ENCODE measurements at places on chromosomes 6 and 20.

GRCh38 chr6:56550301-56550700, 92.4 kb downstream of the DST start:
- DNase-seq = no peak

DNA sequence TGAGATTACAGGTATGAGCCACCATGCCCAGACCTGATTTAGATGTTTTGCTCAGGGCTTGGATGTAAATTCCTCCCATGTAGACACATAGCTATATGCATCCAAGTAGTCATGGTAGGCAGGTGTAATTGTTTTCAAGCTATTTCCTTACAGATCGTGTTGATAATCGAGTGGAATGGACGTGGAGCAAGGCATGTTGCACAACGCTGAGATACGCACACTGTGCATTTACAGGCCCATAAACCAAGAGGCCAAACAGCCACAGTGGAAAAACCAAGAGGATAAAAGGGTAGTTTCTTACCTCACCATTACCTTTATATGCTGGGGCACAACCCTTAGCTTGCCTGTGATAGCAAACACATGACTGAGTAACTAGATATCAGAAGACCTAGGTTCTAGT, 51.0 kb upstream of the ADGRF1 start:
- no peak for DNase-seq

GRCh38 chr6:167475947-167476346, 151.1 kb downstream of the TTLL2 start:
- no peak for DNase-seq

GRCh38 chr20:14470231-14470899, 133.0 kb upstream of the FLRT3 start:
- DNase-seq = no peak

- DNase-seq = no peak
Measured at GRCh38 chr6:158834675-158835385, 15.7 kb upstream of the EZR start.

DNA sequence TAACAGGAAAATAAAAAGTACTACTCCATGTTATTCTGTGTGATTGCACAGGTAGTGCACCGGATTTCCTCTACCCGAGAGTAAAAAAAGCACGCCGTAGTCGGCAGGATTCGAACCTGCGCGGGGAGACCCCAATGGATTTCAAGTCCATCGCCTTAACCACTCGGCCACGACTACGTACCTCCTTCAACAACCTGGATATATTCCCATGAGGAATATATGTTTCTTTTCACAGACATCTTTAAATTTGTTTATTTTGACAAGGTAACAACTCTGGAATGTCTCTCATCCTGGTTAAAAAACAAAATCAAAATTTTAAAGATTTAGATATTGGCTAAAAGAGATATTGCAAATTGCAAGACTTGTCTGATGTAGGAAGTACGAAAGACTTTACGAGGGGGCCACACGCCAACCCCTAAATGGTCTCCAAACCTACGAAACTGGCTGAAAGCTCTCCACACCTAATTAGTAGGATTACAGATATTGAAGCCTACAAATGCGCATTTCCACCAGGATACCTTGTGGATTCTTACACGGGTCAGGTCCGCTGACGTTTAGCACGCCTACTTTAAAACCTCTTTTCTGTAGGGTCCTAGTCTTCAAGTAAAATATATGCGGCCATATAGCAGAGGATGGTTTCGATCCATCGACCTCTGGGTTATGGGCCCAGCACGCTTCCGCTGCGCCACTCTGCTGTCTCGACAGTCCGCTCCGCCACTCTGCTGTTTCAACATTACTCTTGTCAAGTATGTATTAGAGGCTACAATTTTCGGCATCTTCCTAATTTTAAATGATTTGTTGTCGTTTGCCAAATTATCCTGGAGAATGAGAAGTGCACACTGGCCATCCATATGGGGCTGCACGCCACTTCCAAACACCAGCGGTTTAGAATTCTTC, 52.2 kb upstream of the BTN3A2 start:
- DNase-seq = peak; percentile 71

DNA sequence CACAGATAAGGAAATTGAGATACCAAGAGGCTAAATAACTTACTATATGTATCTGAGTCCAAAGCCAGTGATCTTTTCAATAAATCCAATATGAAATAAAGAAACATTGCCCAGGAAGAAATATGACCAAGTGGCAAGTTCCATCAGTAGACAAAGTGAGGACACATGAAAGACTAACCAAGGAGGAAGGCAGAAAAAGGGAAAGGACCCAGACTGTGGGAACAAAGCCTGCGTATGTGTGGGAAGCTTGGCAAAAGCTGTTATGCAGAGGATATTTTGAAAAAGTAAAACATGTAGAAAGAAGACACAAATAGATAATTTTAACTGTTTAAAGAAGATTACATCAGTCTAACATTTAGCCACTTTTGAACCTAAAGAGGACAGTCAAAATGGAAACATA, 264.4 kb upstream of the PRDM1 start:
- DNase-seq = no peak

DNA sequence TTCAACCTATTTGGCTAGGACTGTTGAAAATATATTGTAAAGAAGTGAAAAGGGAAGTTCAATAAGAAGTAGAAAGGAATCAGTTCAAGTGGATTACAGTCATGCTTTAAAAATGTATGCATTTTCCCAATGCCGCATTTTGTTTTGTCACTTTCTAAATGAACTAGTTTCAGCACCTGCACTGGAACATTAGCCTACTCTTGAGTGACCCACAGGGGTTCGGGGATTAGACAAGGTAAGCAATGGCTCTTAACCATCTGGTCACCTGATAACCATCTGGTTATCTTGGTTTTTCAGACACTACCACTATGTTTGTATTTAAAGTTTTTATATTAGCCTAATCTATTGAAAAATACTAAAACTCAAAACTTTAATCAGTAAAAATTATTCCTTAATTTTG, 97.6 kb downstream of the CD164 start:
- DNase-seq = no peak

GRCh38 chr6:43547222-43547621, 28.6 kb downstream of the XPO5 start:
- no peak for DNase-seq

DNA sequence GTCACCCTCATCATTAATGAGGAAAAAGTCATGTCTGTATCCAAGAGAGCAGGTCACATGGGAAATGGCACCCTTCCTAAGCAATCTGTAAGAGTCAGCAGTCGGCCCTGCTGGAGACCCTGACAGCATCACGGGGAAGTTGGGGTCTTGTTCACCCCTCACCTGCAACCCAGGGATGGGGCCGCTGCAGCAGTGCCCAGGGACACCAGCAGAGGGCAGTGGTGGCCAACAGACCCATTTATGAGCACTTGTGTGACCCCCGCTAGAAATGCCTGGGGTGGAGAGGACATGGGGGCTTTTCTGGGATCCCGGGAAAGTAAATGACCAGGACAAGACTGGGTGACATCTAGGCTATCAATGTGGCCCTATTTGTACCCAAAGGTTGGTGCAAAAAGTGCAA, 35.9 kb downstream of the ANKRD60 start:
- peak; percentile 32 for DNase-seq

- DNase-seq = no peak
Measured at GRCh38 chr6:165841153-165841558, 178.1 kb upstream of the PDE10A start.

GRCh38 chr6:153001767-153002612, 519 bp downstream of the MTRF1L start:
- DNase-seq = no peak

- no peak for DNase-seq
Measured at GRCh38 chr6:113960795-113961194, 10.2 kb downstream of the HDAC2 start.

GRCh38 chr6:38012573-38012972, 193.0 kb downstream of the ZFAND3 start:
- no peak for DNase-seq

DNA sequence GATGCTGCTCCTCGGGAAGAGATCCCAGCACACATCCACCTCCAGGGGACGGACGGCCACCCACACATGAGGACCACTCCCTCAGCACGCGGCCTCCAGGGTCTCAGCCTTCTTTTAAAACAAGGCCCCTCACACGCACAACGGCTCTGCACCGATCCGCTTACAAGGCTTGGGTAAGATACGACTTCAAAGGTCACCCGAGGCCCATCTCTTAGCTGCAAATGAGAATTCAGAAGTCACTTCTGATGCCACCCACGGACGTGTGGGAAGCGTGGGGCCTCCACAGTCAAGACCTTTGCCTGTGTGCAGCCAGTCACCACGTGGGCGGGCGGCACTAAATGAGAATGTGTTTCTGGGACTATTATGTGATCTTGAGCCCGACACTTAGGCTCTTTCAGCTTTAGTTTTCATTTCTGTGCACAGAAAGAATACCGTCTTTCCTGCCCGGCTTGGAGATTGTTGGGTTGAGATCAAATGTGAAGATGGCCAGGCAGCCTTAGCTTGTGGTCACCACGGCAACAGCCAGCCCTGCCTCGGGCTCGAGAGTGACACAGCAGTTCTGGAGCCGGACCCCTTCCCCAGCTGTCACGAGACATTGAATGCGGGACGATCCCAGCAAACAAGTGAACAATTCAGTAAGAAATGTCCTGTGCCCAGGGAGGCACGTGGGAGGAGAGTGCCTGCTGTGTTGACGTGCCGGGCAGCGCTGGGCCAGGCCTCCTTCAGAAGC, 91.6 kb downstream of the RAMACL start:
- peak; percentile 50 for DNase-seq

- no peak for DNase-seq
Measured at GRCh38 chr6:149480502-149481280, 4.1 kb downstream of the ZC3H12D start.

- DNase-seq = no peak
Measured at GRCh38 chr6:137236581-137237355, 17.6 kb upstream of the IFNGR1 start.

GRCh38 chr6:25660512-25660911, 8.5 kb downstream of the SCGN start:
- DNase-seq = peak; percentile 5

- DNase-seq = no peak
Measured at GRCh38 chr6:112205427-112206109, 48.8 kb downstream of the LAMA4 start.

DNA sequence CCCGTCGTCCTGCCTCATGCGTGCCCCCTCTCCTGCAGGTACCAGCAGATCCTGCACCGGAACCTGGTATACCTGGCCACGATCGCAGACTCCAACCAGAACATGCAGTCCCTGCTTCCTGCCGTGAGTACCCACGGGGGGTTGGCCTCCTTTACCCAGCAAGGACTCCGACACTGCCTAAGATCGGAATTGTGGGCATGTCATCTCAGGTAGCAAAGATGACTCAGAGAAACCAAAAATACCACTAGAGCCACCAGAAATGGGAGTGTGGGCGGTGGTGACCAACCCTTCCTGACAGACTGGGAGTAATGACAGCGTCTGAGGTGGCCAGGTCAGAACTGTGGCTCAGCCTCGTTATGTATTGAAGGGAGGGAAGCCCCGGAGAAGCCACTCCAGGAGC, 16.3 kb downstream of the SS18L1 start:
- DNase-seq = peak; percentile 59

DNA sequence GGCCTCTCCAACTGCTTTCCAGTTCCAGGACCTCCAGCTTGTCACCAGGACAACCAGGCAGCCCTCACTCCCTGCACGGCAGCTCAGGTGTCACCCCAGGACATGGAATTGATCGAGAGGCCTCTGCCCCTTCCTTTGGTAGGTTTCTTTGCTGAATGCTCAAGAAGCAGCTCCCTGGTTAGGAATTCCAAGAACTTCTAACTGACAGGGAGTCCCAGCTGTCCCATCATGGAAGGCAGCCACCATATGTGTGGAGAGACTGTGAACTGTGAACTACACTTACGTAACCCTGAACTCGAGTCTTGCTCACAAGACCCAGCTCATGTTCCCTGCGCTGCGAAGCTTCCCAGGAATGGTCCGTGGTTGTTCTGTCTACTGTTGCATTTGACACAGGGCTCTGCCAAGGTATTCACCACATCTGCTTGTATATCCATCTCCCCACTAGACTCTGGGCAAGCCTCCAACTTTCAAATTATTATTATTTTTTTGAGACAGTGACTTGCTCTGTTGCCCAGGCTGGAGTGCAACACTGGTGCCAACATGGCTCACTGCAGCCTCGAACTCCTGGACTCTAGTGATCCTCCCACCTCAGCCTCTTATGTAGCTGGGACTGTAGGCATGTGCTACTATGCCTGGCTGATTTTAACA, 35.7 kb downstream of the MGME1 start:
- no peak for DNase-seq

DNA sequence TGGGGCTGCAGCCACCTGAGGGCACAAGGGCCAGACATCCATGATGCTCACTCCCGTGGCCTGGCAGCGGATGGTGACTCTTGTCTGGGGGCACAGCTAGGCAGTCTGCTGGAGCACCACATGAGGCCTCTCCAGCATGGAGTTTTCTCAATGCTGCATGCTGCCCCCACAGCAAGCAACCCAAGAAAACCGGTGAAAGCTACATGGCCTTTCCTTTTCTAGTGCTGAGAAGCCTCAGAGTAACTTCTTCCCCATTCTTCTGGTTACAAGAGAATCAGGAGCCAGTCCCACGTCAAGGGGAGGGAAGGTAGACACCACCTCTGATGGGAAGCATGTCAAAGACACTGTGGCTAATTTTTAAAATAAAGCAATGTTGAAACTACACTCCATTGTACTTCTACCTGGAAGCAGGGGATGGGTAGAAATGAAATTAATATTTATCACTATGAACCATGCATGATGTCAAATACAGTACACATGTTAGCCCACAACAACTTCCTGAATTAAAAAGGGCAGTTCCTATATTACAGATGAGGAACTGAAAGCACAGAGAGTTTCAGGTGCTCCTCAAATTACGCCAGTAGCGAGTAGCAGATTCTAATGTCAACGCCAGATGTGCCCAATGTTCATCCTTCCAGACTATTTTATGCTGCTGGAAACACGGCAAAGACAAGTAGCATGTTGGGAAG, 101.5 kb downstream of the LAMP5 start:
- no peak for DNase-seq

DNA sequence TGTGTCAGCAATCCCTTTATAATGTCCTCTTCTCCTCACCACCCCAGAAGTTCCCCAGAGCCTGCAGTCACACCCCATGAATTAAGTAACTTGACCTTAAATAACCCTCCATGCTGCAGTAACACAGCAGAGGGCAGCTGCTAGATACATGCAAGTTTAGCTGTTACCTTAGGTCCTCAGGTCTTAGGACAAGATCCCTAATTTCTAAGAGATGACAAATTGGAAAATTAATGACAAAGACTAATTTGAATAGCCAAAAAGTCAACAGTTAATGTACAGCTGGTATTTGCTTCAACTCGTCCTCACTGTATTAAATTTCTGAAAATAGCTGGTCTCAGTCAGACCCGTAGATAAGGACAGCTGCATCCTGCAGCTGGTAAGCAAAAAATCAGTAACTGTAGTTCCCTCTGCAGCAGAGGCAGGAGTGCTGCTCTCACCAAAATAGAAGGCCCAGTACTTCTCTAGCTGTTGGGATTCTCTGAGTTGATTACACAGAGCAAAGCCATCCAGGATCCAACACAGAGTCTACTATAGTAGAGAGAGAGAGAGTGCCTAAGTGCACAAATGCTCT, 62.4 kb downstream of the TNFRSF21 start:
- no peak for DNase-seq
